ENCODE measurements at places on chromosomes 2 and 18.

DNA sequence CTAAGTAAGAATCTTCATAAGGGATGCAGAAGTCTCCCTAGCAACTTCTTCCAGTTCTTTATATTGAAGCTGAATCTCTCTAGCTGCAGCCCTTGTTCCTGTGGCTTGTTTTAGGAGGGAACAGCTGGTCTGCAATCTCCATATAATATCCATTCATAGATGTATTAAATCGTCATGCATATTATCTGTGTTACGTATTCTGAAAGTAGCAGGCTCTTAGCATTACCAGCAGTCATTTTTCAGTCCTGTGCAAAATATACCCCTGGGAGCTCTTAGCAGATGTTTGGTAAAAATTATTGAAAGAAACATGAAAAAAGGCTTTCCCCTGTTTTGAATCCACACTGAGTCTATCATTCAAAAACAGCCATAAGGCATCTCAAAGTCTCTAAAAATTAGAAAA, 385.3 kb downstream of the IRS1 start:
- DNase-seq, result no peak

DNA sequence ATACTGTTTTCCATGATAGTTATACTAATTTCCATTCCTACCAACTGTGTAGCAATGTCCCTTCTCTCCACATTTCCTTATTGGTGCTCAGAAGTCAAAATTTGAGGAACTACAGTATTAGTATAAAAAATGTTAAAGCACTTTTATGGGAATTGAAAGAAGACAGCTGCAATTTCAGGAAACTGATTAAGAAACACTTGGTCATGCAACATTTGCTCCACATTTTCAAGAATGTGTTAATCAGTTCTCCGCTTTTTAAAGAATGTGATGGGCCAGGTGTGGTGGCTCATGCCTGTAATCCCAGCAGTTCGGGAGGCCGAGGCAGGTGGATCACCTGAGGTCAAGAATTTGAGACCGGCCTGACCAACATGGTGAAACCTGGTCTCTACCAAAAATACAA, 33.6 kb upstream of the MGAT4A start:
- DNase-seq, result no peak

GRCh38 chr2:167986223-167986622, 261.2 kb downstream of the STK39 start:
- no peak for DNase-seq

DNA sequence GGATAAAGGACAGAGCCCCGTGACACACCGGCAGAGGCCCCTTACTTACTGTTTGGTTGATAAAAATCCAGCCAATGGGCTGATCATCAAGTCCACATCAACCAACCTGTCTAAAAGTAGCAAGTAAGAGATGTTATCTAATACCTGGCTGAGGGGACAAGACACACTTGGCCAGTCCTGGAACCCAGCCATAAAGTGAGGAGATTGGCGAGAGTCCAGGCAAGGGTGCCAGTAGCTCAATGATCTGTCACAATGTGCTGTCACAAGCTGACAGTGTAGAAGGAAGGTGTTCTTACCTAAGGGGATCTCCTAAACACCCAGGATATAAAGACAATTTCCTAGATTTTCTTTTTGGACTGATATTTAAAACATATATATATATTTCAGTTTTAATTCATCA, 61.7 kb upstream of the IL1R2 start:
- no peak for DNase-seq

DNA sequence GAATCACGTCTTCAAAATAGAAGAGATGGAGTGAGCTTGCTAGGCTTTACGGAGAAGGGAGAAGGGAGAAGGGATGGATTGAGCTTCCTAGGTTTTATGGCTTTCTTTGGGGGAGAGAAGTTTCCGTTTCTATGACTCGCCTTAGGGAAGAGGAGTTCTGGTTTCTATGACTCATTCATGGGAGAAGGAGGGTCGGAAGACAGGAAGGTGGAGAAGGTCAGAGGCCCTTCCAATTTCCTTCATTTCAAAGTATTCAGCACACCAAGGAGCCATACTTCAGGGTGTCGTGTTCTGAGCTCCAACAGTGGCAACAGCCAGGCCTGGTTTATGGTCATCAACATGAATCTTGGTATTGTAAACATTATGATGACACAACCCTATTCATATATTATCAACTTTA, 284.7 kb upstream of the VWC2L start:
- DNase-seq, result no peak
